ENCODE measurements at places on chromosomes 16 and 17. TPM values are rescaled to one million over a fixed set of nuclear protein-coding genes. Genes with fewer than 3 reads are reported as not detected.
A peak's percentile ranks its signal among the peaks of the same experiment; 100 is the strongest.

DNA sequence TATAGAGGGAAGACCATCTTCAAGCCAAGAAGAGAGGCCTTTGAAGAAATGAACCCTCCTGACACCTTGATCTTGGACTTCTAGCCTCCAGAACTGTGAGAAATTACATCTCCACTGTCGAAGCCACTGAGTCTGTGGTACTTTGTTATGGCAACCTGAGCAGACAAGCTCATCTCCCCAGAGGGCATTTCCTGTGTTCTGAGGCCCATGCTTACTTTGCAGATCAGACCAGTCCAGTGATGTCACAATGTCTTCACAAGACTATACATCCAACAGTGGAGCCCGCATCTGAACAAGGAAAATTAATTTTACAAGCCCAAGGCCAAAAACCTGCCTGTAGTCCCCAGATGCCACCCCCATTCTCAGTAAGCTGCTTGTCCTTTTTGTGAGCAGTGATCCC is 14.8 kb upstream of the C17orf113 start:
- ATAC-seq = no peak

GRCh38 chr17:15236281-15237105 is 28.6 kb downstream of the PMP22 start:
- no peak for ATAC-seq

DNA sequence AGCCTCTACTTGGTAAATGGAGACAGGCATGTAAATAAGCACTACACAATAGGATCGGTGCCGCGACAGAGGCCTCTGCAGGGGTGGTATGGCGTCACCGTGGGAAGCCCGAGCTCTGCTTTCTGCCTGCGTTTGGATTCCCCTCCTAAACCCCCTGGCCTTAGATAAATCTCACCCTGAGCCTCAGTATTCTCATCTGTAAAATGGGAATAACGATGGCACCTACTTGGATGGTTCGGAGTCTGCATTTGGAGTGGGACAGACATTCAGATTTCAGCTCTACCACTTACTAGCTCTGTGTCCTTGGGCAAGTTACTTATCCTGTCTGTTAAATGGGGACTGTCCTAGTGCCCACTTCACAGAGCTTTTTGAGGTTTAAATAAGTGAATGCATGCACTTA is 42.8 kb upstream of the TNRC6A start:
- no peak for ATAC-seq

DNA sequence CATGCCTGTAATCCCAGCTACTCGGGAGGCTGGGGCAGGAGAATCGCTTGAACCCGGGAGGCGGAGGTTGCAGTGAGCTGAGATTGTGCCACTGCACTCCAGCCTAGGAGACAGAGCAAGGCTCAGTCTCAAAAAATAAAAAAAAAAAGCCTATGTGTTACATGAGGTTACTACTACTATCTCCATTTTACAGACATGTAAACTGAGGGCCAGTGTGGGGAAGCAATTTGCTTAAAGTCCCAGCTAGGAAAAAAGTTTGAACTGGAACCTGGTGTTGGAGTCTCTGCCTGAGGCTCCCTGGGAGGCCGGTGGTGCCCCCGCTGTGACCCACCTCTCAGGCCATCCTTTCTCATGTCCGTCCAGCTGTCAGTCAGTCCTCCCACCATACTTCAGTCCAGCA is 4.5 kb downstream of the SLC13A2 start:
- ATAC-seq = no peak

DNA sequence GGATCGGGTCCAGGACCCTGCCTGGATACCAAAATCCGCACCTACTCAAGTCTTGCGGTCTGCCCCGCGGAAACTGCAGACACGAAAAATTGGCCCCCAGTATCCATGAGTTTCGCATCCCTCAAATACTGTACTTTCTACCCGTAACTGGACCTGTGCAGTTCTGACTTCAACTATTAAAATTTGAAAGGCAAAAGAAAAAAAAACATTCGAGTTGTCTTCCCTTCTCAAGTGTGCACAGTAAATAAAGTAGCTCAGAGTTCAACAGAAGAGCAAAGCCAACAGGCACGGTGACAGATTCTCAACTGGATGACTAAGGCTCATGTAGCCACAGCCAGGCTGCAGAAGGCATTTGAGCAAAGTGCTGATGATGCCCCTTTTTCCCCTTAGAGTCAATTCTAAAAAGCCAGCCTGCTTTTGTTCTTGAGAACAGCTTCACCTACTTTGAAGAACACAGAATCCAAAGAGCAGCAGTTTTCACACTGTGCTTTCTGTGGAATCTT is 32.5 kb downstream of the MARF1 start:
- ATAC-seq = no peak

DNA sequence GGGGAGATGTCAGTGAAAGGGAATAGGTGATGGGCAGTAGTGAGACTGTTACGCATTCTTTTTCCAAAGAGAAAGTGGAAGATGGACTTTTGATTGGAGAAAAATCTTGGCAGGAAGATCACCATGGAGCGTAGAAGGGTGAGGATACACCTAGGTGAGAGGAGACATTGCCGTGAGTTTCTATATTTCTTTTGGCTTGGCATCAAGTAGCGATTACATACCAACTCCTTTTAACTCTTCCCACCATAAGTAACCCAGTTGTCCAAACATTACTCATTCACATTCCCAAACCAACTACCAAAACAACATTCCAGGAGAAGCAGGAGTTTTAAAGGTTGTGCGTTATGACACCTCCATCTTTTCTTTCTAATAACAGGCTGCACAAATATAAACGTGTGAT is 10.7 kb upstream of the KRT28 start:
- ATAC-seq = no peak

GRCh38 chr17:46764000-46764708 is 54.3 kb downstream of the WNT3 start:
- no peak for ATAC-seq

DNA sequence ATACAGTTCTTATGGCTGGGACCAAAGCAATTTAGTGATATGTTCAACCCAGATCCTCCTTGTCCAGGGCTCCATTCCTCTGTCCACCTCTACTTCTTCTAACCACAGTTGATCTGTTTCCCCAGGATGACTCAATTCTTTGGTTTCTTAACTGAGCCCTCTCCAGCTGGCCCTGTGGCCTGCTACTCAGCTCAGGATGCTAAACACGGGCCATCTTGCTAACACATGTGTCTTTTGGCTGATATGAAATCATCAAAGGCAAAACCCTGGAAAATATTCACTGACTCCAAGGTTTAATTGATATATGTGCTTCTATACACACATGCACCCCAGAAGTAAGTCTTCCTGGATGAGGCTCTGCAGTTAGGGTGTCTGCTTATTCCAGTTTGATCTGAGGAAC is 43.8 kb downstream of the SHISA6 start:
- no peak for ATAC-seq

DNA sequence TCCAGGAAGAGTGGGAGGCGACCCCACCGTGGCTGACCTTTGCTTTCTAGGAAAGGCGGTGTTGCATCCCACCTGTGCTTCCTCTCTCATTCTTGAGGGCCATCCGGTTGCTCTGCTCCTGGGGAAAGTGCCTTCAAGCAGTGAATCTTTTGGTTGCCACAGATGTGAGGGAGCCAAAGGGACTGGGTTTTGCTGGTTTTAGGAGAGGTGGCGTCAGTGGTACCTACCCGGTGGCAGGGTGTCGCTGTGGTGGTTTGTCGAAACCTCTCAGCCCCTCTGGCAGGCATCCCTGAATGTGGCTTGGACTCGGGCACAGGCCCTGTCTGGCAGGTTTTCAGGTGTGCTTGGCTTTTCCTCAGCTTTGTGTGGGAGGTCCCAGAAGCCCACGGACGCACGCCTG is 611.5 kb downstream of the KCNJ18 start:
- no peak for ATAC-seq

DNA sequence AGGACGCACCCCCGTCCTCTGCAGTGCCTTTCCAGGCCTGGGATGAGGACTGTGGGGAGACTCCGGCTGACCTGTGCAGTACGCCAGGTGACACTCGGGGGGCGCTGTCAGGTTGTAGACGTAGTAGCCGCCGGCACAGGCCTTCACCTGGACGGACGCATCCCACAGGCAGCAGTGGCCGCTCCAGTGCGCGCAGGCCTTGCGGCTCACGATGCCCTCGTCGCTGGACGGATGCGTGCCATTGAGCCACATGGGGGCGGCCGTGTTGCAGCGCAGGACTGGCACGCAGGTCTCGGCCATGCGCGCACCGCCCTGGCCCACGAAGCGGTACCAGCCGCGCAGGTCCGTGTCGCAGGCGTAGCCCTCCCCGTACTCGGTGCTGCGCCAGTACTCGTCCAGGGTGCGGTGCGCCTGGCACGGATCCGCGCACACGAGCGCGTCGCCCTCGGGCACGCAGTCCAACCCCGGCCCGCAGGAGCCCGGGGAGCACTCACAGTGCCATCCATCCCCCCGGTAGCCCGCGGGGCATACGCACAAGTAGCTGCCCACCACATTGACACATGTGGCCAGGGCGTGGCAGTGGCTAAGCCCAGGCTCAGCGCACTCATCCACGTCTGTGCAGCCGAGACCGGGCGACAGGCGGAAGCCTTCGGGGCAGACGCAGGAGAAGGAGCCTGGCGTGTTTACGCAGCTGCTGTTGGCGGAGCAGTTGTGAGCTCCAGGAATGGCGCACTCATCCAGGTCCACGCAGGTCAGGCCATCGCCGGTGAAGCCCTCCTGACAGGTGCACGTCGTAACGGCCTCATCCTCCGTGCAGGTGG is 3.9 kb downstream of the UMOD start:
- no peak for ATAC-seq

DNA sequence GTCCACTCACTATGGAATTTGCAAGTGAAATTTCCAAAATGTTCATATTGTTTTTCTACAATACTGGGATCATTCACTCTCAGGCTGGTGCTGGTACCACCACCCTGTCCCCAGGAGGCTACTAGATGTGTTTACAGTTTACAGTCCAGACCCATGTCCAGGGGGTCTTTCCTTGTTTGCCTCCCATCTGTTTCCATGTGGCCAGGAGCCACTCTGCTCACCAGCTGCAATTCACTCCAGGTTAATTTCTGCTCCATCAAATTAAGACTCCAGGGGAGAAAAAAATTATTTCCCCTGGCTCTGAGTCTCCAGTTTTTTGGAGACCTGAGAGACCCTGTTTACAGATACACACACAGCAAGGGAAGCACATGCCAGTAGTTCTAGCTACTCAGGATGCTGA is 12.5 kb upstream of the SRSF1 start:
- ATAC-seq = no peak

GRCh38 chr16:47565454-47565853 is 104.3 kb downstream of the PHKB start:
- ATAC-seq = no peak

DNA sequence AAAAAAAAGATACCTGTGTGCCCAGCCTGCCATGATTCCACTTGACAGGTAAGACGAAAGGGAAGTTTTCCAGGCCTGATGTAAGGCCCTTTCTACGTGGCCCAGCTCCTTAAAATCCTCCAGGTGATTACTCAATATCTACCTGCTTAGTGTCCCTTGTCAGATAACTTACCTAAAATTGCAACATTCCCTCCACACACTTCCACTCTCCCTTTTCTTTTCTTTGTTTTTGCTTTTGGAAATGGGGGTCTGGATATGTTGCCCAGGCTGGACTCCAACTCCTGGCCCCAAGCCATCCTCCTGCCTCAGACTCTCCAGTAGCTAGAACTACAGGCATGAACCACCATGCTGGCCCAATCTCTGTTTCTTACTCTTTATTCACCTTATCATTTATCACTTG is 7.2 kb upstream of the PLXDC1 start:
- ATAC-seq = no peak

GRCh38 chr16:3645504-3646347 is 8.8 kb upstream of the DNASE1 start:
- ATAC-seq = peak; percentile 85

DNA sequence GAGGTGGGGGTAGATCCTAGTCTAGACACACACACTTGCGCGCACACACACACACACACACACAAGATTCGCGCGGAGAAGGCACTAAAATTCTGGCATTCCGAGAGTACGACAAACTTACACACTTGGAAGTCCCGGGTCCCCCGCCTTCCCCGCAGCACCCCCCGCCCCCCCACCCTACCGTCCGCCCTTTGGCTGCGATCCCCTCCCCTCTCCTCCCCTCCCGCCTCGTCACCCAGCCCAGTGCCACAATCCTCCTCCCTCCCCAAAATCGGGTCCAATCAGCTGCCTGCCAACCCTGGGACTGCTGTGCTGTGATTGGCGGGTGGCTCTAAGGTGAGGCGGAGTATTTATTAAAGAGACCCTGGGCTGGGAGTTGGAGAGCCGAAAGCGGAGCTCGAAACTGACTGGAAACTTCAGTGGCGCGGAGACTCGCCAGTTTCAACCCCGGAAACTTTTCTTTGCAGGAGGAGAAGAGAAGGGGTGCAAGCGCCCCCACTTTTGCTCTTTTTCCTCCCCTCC is at the start of gene SOX9:
Gene SOX9 (plus strand): TSS at position 379 of the 522 bp plus-strand sequence. CDS start 372 bp downstream, outside the sequence.
- ATAC-seq = peak; percentile 69

- no peak for ATAC-seq
Observed at GRCh38 chr16:77758046-77758445, 30.3 kb upstream of the VAT1L start.

DNA sequence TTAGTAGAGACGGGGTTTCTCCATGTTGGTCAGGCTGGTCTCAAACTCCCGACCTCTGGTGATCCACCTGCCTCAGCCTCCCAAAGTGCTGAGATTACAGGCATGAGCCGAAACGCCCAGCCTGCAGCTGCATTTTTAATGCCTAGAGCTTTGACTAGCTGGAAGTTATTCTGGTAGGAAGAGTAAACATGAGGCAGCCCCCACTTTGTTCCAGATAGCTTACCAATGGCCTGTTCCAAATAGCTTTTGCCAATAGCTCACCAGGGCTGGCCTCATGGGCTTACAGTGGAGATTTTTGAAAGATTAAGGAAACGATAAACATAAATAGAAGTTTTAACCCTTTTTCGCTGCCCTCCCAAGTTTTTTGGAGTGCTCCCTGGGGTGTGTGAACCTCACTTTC is 9.8 kb downstream of the TRPV2 start:
- ATAC-seq = no peak

GRCh38 chr16:73031984-73032383 is 15.9 kb downstream of the ZFHX3 start:
- ATAC-seq = no peak

DNA sequence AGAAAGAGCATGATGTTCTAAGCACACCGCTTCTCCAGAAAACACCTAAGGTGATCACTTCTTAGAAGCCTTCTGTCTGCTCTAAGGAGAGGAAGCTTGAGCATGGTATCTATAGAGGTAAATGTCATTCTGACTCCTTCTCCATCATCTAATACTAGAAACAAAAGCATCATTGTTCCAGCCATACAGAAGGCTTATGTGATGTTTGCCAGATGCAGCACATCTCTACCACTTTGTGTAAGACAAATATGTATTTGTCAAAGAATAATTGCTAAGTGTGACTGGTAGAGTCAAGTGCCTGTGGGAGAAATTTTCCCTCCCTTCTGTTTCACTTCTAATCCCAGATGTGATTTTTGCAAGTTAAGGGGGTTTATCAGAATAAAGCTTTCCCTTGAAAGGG is 217.1 kb downstream of the HS3ST3A1 start:
- ATAC-seq = no peak

GPRC5C gene
- total RNA-seq = 1.7 TPM

DOK4 gene
- 30.0 TPM for total RNA-seq

MPP2 gene
- 4.0 TPM for total RNA-seq

MYL4 gene
- not detected for total RNA-seq

TELO2 gene
- 33.8 TPM for total RNA-seq

ADGRG3 gene
- total RNA-seq = 0.19 TPM

GOSR2 gene
- total RNA-seq = 52.4 TPM

NKD1 gene
- total RNA-seq = 1.4 TPM

TAT gene
- total RNA-seq = 0.23 TPM

ZKSCAN2 gene
- total RNA-seq = 19.0 TPM

Measured in motor neuron (in vitro differentiated cells).